ENCODE measurements at places on chromosomes 5 and 9.

DNA sequence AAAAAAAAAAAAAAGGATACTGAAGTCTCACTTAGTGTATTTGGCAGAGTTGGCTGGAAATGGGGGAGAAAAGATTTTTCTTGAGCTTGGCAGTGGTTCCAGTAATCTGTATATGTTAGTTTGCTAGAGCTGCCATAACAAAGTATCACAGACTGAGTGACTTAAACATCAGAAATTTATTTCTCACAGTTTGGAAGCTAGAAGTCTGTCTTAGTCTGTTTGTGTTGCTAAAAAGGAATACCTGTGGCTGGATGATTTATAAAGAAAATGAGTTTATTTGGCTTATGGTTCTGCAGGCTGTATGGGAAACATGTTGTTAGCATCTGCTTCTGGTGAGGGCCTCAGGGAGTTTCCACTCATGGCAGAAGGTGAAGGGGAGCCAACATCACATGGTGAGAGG, 89.6 kb upstream of the CEP78 start:
- DNase-seq: no peak

GRCh38 chr9:37329576-37329975, 92.9 kb upstream of the GRHPR start:
- DNase-seq: no peak

- DNase-seq: no peak
These were observed 42.4 kb downstream of the CWC27 start for GRCh38 chr5:64811050-64811640.

- no peak for DNase-seq
These were observed 33.8 kb downstream of the FANCC start for GRCh38 chr9:95283673-95284072.

- no peak for DNase-seq
These were observed 18.3 kb upstream of the NEK6 start for GRCh38 chr9:124239249-124240073.

- DNase-seq: no peak
These were observed 33.9 kb downstream of the VLDLR start for GRCh38 chr9:2655411-2655901.

GRCh38 chr9:105932276-105932675, 237.9 kb downstream of the TMEM38B start:
- no peak for DNase-seq

GRCh38 chr9:37201581-37201980, 81.2 kb downstream of the ZCCHC7 start:
- no peak for DNase-seq

- no peak for DNase-seq
These were observed 50.0 kb downstream of the TENT4A start for GRCh38 chr5:6763191-6763590.

DNA sequence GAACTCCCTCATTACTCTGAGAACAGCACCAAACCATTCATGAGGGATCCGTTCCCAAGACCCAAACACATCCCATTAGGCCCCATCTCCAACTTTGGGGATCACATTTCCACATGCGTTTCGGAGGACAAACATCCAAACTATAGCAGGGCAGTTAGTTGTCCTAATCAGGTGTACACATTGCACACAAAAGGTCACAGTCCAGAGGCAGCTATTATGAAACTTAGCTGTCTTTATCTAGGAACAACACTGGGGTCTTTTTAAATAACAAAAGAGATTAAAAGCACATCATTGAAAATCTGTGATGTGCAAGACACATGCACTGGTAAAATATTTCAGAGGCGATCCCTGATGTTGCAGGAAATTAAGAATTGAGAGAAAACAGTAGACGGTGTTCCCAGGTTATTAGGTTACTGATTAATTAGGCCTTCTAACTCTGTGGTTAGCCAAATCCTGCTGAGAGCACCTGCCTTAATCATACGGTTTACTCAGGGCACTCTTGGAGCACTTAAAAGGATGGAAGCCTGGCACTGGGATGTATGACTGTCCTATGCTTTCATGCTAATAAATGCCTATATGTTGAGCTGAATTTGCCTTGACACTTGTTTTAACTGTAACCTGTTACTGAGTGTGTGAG, 1574.5 kb upstream of the WWC1 start:
- DNase-seq: no peak

GRCh38 chr5:82335806-82336205, 57.7 kb upstream of the RPS23 start:
- DNase-seq: no peak

DNA sequence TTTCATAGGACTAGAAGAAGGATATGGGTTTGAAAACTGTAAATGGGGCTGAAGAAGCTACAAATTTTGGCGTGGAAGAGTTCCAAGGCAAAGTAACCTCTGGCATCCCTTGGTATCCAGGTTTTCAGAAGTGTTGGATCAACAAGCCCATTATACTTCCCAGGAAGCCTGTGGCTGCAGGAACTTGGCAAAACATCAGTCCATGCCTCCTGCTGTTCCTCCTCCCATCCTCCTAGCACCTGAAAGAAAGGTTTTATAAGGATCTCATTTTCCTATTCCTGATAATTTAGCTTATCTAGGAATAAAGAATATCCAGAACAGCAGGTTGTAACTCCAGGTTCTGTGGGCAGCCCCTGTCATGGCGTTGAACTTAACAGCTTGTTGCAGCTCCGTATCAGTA, 72.5 kb upstream of the LPAR1 start:
- DNase-seq: no peak

DNA sequence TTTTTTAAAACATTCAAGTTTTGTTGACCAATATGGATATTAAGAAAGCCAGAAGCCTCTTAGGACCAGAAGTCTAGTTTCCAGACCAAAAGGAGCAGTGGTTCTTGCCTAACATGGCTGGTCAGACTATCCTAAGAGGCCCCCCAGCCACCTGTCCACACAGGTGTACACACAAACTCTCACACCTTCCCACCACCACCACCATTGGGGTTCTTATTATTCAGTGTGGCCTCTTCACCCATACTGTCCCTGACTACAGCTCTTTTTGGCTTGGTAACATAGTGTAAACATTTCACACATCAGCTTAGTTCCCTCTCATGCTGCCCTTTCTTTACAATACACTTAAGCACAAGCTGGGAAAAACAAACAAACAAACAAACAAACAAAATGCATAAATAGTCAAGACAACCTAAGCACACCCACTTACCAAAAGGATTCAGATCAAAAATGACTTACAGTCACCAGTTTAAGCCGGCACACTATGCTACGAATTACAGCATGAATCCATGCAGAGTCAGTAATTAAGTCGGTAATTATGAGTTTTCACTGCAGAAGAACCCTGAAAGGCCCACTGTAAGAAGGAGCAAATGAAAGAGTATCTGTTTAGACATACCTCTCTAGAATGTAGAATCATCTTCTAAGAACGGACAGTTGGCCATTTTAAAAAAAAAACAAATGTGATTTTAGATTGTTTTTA, 9.5 kb downstream of the LHFPL2 start:
- no peak for DNase-seq

- DNase-seq: no peak
These were observed 81.6 kb downstream of the ADAMTS16 start for GRCh38 chr5:5221724-5222123.

DNA sequence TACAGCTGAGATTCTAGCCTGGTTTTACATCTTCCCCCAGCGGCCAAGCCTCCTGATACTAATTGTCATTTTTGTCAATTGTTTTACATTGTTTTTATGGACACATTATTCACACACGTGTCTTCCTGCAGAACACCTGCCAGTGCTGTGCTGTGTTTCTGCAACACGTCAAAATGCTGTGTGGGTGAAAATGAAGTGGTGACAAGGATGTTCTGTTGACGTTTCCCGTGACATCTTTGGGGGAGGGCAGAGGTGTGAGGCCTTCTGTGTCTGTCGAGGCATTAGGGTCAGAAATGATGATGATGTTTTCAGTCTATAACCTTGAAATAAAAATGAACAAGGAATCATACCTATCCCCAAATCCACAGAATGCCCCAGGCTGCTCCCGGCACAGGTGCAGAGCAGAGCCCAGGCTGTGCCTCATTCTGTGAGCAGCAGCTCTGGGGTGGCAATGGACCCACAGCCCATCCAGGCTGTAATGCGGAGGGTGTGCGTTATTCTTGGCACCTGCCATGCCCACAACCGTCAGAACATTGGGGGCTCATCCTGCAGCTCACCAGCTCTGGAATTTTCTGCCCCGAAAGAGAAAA, 23.6 kb upstream of the CEP72 start:
- DNase-seq: no peak

DNA sequence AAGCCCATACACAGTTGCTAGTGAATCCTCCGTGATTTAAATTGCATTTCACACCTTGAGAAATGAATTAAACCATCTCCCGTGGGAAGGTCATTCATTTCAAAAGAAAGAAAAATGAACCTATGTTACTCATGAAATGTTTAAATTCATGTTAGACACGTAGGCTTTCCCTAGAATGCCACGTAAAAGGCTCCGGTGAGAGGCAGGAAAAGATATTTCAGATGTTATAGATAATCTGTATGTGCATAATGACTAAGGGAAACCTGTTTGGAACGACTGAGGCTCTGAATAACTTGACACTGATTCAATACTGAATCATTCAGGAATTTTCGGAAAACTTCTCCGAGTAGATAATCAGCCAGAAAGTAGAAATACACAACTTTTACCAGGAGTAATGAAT, 134.3 kb upstream of the ICE1 start:
- no peak for DNase-seq

- DNase-seq: no peak
These were observed 151.8 kb upstream of the GPR151 start for GRCh38 chr5:146667633-146668272.

GRCh38 chr5:14178671-14179211, 35.6 kb downstream of the TRIO start:
- DNase-seq: no peak

- no peak for DNase-seq
These were observed 1.3 kb downstream of the RPP25L start for GRCh38 chr9:34610434-34611206.

- DNase-seq: no peak
These were observed 66.3 kb downstream of the FBXL7 start for GRCh38 chr5:15566306-15566705.

DNA sequence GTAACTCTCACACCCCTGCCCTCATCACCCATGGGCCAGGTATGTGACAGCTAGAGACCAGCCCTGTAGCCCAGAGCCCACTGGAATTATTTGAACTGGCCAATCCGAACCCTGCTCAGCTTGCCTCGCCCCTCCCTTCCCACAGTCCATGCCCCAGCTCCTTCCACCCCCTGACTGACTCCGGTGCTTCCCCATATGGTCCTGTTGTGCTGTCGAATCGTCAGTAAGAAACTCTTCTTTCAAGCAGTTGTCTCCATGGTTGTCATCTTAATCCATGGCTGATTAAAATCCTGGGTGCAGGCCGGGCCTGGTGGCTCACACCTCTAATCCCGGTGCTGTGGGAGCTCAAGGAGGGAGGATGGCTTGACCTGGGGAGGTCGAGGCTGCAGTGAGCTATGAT, 118.5 kb downstream of the COL23A1 start:
- DNase-seq: no peak

GRCh38 chr9:4435197-4435596, 55.1 kb upstream of the SLC1A1 start:
- DNase-seq: no peak

DNA sequence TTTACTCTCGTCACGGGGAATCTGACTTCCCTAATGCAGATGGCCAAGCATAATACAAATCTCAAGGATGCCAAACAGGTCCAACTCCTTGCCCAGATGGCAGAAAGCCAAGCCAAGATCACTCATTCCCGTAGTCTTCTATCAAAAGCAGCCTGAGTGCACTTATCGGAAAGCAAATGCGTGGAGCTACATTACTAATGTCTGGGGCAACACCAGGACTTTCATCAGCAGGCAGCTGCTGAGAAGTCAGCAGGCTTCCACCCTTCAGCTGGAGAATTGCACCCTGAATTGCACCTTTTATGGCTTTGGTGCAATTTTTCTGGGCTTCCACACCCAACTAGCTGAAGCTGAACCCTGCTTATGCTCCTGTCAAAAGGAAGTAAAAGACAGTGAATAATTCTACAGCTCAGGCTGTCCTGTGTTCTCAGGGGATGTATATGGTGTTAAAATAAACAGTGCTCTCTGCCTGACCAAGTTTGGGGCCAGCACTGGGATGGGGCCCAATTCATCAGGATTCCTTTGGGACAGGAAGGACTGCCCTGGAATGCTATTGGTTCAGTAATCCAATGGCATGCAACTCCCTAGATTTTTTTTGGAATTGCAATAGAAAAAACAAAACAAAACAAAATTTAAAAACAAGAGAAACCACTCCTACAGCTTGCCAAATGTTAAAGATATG, 92.6 kb downstream of the DPYSL3 start:
- no peak for DNase-seq

- DNase-seq: no peak
These were observed 29.3 kb downstream of the PRRC2B start for GRCh38 chr9:131423171-131423581.

- DNase-seq: no peak
These were observed 86.2 kb downstream of the PSAT1 start for GRCh38 chr9:78383130-78383529.

Data from stimulated activated CD8-positive, alpha-beta memory T cell treated with anti-CD3 and anti-CD28 coated beads, Interleukin-2, amount 100 ng/mL, for 48 hours (primary cell).